ENCODE measurements at places on chromosomes 12 and 14.

GRCh38 chr12:112322441-112322840 lies 59.8 kb downstream of the HECTD4 start:
- no peak for DNase-seq

- peak; percentile 68 for DNase-seq
Measured at GRCh38 chr12:105765053-105766014, 373.4 kb downstream of the NUAK1 start.

GRCh38 chr14:24080888-24081738 lies 9.8 kb downstream of the CPNE6 start:
- no peak for DNase-seq

DNA sequence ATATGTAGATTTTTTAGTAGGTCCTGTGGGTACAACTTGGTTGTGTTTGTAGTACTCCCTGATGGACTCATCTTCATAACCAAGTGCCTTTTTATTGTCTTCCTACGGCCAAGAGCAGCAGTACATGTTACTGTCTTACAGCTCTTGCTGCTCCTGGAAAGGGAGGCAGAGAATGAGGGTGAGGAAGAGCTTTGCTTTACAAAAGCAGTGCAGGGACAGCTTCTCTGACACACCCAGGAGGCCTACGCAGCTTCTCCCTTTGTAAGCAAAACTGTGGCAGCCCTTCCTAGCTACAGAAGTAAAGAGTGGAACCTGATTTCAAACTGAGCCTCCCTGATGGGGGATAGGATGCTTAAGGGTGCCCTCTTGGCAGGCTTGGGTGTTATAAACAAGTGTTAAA lies 18.6 kb downstream of the MYRFL start:
- DNase-seq = no peak

- DNase-seq = no peak
Measured at GRCh38 chr12:57241402-57242310, 9.3 kb downstream of the STAC3 start.

GRCh38 chr12:110371408-110372055 lies 32.0 kb downstream of the ANAPC7 start:
- DNase-seq = no peak

- DNase-seq = no peak
Measured at GRCh38 chr12:22229652-22230279, 104.7 kb downstream of the ST8SIA1 start.

DNA sequence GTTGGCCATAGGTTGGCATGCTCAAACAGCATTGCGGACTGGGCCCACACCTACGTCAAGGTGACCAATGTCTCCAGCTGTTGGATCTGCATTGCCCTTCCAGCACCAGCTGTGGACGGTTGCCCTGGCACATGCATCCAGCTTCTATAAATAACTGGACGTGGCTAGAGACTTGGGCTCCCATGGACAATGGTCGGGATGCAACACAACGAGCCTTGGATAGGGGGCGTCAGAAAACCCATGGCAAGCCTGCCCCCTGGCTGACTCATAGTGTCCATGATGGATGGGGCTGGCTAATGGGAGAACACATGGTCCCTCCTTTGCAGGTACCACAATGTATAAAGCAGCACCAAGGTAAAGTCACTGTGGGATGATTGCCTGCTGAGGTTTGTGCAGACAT lies 331.6 kb upstream of the FAR2 start:
- no peak for DNase-seq

- no peak for DNase-seq
Measured at GRCh38 chr14:61385002-61385685, 63.8 kb downstream of the PRKCH start.

GRCh38 chr12:9936591-9936990 lies 4.4 kb upstream of the CLEC2A start:
- peak; percentile 52 for DNase-seq

DNA sequence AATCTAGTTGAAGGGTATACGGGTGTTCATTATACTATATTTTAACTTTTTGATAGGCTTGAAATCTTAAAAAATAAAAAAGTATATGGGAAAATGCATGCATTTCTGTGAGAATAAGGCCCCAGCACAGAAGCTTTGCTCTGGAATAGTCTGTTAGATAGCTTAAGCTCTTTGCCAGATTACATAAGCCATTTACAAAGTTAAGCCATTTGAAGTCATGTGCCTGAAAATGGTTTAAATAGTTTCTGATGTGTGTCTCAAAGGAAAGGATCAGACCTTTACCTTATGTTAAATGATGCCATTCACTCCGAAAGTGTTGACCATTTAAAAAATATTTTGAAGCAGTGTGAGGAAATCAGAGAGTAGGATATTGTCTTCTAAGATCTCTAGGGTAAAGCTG lies 51.3 kb downstream of the WASHC4 start:
- DNase-seq = no peak

DNA sequence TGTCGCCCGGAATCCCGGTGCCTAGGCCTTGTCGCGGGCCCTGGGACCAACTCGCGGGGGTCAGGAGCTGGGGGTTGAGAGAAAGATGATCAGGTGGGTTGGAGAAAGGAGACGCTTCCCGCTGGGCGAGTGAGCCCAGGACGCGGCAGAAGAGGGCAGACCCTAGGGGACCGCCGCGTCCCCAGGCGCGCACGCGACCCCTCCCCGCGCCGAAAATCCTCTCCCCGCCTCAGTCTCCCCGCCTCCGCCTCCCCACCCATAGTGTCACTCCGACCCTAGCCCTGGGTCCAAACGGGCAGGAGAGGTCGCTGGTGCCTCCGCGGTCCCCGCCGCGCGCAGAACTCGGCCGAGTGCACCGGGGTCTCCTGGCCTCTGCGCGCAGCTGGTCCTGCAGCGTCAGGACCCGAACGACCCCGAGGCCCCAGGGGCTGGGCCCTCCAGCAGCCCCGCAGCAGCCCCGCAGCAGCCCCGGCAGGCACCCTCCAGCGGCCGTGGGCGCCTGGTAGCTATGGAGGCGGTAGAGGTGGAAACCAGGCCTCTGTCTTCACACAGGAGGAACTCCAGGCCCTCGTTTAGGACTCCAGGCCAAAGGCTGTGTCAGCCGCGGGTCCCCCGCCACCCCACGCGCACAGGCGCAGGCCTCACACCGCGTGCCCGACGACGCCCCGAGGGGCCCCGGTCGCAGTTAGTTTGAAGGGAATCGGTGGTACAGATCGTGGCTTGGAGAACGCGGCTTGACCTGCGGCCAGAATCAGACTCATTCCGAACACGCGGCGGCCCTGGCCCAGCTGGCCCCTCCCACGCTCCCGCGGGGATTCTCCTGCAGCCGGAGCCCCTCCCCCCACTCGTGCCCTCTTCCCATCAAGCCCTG lies 60.1 kb upstream of the EIF5 start:
- DNase-seq = no peak

GRCh38 chr14:100621806-100622205 lies 34.6 kb upstream of the BEGAIN start:
- DNase-seq = peak; percentile 23

GRCh38 chr12:27810756-27811155 lies 30.7 kb upstream of the MANSC4 start:
- no peak for DNase-seq

GRCh38 chr12:113271853-113272561 lies 50.7 kb downstream of the TPCN1 start:
- peak; percentile 80 for DNase-seq

DNA sequence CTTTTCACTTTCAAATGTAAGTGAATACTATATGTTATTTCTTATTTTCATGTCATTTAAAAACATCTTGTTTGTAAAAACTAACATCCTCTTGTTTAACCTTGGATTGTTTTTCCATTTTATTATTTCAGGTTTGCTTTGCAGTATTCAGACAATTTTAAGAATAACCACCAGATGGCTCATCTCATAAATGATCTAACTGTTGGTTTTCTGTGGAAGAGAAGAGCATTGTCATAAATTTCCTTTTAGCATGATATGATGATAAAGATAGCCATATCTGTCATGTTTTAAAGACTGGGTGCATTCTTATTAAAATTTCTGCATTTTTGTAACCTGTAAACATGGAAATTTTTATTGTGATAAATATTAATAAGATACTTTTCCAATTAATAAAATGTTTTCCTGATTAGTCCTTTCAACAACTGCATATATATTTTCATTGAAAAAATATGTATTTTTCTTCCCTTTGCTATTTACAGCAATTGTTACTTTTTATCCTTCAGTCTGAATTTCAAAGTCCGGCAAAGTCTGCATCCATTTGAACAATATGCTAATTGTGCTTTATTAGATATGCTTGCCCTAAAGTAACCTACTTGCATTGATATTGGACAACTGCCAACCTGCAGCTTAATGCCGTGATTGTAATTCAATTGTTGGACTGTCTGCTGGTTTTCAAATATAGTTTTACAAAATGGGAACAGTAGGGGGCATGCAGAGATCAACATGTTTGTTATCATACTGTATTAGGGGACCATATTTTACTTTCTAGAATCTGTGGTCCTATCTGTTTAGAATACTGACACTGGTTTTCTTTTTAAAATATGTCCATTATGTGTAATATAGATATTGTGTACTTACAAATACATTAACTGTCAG lies 163.4 kb downstream of the GARIN6 start:
- DNase-seq = no peak

GRCh38 chr12:62434494-62435302 lies 31.9 kb upstream of the MON2 start:
- DNase-seq = no peak

GRCh38 chr14:61196792-61197191 lies 84.3 kb downstream of the TMEM30B start:
- DNase-seq = no peak

- DNase-seq = no peak
Measured at GRCh38 chr12:40988824-40989223, 199.3 kb upstream of the PDZRN4 start.

DNA sequence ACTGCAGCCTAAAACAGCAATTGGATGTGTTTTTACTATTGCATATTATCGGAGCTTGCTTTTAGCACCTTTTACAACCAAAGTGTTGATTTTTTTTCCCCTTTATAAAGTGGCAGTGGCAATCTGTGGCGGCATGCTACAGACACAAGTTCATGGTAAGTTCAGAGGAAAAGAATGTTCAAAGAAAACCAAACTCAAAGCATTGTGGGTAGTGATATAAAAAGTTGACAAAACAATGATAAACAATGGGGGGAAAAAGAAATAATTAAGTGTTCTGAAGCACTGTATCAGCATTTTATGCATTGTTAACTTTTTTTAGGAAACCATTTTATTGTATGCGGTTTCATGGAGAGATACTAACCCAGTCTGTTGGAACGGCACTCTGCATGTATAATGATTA lies 492.0 kb upstream of the SOX5 start:
- no peak for DNase-seq

GRCh38 chr12:15563663-15564062 lies 225.5 kb downstream of the EPS8 start:
- DNase-seq = peak; percentile 65
